ENCODE measurements at places on chromosomes 4 and X.

- no peak for DNase-seq
Measured at GRCh38 chr4:86122404-86122803, 237.4 kb downstream of the MAPK10 start.

GRCh38 chrX:101263766-101264165 lies 27.4 kb downstream of the TAF7L start:
- DNase-seq, result no peak

GRCh38 chr4:140052050-140052449 lies 101.9 kb downstream of the MAML3 start:
- DNase-seq, result peak; percentile 20

DNA sequence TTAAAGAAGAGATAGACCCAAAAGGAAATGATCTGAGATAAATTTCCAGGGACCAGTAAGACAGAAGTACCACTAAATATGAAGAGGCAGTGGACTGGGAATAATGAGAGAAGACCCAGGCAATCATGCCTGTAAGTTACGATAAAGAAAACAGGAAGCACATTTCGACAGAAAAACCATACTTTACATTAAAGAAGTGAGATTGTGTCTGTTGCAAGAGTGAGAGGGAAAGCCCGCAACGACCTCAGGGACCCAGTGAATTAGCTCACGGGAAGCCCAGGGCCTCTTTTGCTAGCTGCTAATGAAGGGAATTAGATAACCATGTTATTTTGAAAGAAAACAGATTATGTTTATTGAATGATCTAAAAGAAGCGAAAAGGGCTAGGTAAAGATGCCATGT lies 28.9 kb upstream of the ACSL1 start:
- peak; percentile 23 for DNase-seq

- DNase-seq, result no peak
Measured at GRCh38 chrX:134688839-134689238, 30.6 kb upstream of the PLAC1 start.
